ENCODE measurements at places on chromosomes 16 and 17.

- peak; percentile 23 for DNase-seq
Measured at GRCh38 chr17:37607637-37608331, 1.4 kb downstream of the SYNRG start.

DNA sequence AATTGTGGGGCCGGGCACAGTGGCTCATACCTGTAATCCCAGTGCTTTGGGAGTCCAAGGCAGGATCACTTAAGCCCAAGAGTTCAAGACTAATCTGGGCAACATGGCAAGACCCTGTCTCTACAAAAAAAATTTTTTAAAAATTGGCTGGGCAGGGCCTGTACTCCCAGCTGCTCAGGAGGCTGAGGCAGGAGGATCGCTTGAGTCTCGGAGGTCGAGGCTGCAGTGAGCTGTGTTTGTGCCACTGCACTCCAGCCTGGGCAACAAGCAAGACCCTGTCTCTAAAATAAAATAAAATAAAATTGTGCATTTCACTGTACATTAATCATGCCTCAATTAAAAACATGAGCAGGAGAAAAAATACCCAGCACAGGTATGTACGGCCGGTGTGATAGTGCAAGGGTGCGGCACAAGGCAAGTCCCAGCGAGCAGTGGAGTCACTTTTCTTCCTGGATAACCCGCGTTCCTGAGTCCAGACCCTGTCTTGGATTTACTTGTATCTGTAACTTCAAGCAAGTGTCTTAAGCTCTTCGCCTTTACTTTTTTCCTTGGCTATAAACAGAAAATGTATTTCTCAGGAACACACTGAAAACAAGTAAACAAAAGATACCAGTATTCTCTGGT lies 11.4 kb downstream of the ZDHHC7 start:
- no peak for DNase-seq

GRCh38 chr17:50799582-50799981 lies 32.3 kb upstream of the ANKRD40CL start:
- DNase-seq, result no peak

DNA sequence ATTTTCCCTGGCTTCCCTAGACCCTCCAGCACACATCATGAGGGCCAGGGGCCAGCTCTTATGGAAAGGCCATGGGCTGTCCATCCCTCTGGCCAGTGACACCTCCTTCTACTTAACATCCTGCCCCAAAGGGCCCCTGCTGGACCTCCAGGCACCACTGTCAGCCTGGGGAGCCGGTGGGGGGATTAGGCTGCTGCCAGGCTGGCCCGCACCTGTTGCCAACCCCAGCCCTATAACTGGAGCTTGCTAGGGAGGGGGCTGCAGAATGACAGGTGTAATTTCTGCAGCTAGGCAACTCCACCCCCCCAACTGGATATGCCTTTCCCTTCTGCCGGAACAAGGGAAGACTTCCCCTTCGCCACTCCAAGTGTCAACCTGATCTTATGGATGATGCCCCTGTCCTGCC lies 12.5 kb downstream of the RARA start:
- DNase-seq, result no peak

- no peak for DNase-seq
Measured at GRCh38 chr17:73284354-73284753, 22.7 kb upstream of the CPSF4L start.

GRCh38 chr17:12180644-12181261 lies 160.1 kb downstream of the MAP2K4 start:
- no peak for DNase-seq

- DNase-seq, result no peak
Measured at GRCh38 chr16:49467540-49468372, 94.2 kb downstream of the C16orf78 start.

GRCh38 chr16:51458356-51459140 lies 307.5 kb upstream of the SALL1 start:
- DNase-seq, result no peak

DNA sequence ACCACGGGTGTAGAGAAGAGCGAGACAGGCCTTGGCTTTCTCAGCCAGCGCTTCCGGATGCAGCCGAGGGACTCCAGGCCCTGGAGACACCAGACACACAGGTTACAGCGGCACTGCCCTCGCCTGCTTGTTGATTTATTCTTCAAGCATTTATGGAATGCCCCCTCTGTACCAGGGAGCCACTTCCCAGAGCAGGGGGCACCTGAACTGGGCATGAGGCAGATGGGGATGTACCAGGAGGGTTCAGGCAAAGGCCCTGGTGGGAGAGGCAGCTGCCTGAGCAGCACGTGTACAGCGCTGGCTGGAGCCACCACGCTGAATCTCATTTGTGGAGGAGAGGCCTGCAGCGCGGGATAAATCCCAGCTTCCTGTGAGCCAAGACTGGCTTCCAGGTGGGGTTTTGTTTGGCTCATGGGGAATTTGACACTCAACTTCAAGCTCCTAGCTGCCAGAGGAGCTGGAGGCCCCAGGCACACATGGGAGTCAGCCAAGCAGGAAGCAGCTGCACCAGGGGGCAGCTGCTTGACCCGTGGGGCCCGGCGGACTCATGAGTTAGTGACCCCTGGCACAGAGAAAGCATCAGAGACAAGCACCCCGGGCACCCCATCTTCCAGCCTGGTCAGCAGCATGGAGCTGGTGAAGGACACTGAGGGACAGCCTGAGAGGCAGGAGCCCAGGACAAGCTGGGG lies 59.7 kb downstream of the IL21R start:
- no peak for DNase-seq

- DNase-seq, result no peak
Measured at GRCh38 chr16:87531418-87531817, 38.6 kb upstream of the ZCCHC14 start.

- DNase-seq, result no peak
Measured at GRCh38 chr16:53809088-53809932, 105.4 kb downstream of the FTO start.

GRCh38 chr16:74752756-74753155 lies 21.9 kb downstream of the FA2H start:
- DNase-seq, result no peak

DNA sequence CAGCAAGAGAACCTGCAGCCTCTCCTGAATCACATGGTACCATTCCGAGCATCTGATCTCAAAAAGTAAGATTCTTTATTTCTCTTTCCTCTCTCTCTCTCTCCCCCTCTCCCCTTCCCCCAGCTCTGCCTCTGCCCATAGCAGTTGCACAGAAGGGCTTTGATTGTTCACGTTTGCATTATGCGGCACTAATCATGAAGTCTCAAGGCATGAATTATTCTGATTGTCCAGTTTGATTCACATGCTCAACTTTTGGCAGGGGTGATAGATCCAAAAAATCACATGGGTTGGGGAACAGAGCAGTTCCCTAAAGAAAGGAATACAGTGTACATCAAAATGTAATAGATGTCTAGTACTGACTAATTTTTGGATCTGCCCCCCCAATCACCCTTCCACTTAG lies 380.0 kb upstream of the SOX9 start:
- no peak for DNase-seq

DNA sequence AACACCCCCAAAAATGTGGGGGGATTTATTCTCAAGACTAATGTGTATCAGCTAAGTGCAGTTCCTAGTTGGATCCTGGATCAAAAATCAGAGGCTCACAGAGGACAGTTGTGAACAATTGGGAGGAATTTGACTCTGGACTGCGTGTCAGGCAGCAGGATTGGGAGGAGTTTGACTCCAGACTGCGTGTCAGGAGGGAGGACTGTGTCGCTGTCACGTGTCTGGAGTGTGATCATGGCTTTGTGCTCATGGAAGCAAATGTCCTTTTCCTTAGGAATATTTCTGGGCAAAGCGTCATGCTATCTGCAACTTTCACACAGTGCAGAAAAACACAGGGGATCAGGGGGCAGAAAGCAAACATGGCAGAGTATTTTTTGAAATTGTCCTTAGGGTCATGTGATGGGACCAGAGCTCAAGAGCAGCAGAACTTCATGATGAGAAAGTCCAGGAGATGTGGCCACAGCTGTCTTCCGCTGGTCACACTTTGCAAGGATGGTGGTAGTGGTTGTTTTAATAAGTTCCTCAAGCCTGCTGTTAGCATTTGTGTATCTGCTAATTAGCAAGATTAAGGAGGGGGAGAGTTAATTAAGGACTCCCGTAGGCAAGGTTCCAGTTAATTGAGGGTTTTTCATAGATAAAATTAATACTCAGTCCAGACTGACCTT lies 122.0 kb upstream of the CHMP6 start:
- no peak for DNase-seq

GRCh38 chr16:70151941-70152509 lies 21.6 kb upstream of the CLEC18C start:
- no peak for DNase-seq

DNA sequence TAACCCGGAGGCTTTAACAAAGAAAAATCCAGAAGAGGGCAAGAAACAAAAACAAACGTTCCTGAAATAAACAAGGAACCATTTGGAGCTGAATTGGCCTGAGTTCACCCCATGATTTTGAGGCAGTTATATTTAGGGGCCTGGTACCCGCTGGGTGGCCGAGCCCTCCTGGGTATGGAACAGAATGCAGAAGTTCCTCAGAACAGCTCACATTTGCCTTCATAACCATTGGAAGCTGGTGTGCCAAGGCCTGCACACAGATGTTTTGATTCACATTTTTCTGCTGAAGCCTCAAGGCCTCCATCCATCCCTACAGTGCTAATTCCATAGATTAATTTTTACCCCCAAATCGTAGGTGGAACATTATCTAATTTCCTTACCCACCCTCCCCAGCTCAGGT lies 3.3 kb upstream of the ZFHX3 start:
- no peak for DNase-seq

GRCh38 chr17:30831663-30832437 lies at the start of gene ATAD5:
Gene ATAD5 (plus strand): TSS chr17:30831966. CDS start chr17:30832348, 382 bp downstream.
- peak; percentile 91 for DNase-seq

DNA sequence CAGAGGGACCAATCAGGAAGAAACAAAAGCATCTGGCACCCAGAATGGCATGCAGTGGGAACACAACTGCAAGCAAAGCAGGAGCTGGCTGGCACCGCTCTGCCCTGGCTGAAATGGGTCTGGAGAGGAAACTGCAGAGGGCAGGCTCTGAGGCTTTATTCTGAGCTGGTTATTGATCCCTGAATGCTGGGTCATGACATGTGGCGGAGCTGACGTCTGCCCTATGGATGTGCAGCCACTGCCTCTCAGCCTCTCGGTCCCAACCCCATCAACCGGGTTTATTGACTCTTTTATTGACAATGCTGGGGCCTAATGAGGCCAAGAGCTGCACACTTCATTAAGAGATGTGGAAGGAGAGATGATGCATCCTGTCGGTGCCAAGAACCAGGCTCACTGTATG lies 3.9 kb upstream of the SKAP1 start:
- DNase-seq, result no peak

GRCh38 chr17:9241774-9242496 lies 220.6 kb downstream of the NTN1 start:
- no peak for DNase-seq

DNA sequence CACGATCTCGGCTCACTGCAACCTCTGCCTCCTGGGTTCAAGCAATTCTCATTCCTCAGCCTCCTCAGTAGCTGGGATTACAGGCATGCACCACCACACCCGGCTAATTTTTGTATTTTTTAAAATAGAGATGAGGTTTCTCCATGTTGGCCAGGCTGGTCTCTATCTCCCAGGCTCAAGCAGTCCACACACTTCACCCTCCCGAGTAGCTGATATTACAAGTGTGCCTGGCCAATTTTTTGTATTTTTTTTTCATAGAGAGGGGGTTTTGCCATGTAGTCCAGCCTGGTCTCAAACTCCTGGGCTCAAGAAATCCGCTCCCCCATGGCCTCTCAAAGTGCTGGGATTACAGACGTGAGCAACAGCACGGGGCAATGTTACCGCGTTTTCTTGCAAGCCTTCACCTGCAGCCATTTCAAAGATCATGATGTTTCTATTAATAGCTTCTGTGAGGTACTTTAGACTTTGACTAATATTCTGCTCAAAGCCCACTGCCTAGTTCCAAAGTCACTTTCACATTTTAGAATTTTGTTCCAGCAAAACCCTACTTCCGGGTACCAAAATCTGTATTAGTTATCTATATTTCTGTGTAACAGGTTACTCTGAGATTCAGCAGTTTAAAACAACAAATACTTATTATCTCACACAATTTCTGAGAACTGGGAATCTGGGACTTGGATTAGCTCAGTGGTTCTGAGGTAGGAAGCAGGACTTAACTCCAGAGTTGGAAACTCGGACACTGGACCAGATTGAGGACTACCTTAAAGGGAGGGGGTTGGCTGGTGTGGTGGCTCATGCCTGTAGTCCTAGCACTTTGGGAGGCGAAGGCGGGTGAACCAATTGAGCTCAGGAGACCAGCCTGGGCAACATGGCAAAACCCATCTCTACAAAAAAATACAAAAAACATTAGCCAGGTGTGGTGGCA lies 12.0 kb upstream of the MED13 start:
- no peak for DNase-seq

DNA sequence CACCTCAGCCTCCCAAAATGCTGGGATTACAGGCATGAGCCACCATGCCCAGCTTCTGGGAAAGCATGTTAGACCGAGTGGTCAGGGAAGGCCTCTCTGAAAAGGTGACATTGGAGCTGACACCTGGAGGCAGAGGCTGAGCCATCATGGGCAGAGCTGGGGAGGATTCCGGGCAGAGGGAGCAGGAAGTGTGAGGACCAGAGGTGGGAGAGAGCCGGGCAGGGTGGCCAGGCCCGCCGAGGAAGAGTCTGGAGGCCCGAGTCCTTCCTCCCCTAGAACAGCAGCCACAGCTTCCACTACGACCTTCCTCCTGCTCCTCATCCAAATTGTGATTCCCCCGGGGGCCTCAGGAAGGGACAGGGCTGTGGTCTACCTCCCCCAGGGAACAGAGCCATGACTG lies 74.7 kb downstream of the COG7 start:
- DNase-seq, result no peak

DNA sequence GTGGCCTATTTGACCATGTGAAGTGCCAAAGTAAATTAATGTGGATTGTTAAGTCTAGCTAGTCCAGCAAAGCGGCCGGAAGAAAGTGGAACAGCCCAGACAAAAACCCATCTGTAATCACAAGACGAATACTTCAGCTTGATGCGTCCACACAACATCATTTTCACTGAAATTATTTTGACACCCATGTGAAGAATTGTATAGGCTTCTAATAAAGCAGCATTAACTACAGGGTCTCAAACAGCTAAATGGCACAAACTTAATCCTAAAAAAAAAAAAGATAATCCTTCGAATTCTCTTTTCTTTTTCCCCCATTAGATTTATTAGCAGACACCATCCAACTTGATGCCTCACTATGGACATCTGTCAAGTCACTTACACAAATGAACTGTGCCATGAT lies 73.8 kb downstream of the TOX3 start:
- DNase-seq, result no peak

GRCh38 chr16:50802000-50802399 lies 60.1 kb downstream of the CYLD start:
- no peak for DNase-seq

All from activated naive CD4-positive, alpha-beta T cell treated with Interleukin-2 at 50 U/mL for 16 hours (primary cell).